ENCODE measurements at places on chromosomes 1 and 21.

DNA sequence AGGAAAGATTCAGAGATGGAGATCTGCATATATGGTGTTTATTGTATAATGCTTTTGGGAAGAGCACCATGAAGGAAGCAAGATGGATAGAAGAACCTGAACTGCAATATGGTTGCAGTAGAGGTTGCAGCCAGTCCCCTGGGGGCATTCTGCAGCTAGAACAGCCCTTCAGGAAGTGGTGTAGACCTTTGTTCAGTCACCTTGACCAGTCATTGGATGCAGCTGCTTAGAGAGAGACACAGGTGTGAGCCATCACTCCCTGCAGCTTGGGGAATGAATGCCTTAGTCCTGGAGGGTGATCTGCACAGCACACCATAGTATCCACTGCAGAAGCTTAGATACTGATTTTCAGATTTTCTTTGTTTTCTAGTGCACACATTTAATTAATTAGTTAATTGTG, 42.3 kb downstream of the NEK7 start:
- DNase-seq: no peak

DNA sequence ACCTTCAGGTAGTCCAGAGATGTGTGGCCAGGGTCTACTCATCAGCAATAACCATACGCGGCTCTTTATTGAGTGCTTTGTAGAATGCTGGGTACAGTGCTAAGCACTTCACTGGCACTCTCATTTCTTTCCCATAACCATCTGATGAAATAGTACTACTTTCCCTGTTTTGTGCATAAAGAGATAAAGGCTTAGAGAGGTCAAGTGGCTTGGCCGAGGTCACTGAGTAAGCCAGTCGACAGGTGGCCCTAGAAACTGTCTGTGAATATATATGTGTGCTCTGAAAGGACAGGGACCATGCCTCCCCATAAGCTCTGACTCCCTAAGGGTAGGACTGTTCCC, 52.8 kb downstream of the NENF start:
- DNase-seq: no peak

DNA sequence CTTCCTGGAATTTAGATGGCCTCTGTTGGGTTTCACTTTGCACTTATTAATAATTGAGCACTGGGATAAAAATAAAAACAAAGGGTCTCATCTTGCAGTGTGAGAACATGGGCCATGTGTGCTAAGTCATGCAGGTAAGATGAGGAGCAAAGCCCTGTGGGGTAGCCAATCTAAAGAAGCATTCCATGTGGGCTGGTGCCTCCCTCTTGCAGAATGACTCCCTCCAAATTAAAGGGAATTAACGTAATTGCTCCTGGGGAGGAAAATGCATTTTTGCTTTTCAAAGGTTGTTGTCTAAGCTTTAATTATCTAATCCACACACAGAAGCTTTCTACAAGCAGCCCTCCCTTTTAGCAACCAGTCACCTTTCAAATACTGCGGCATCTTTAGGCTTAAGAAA, 69.8 kb downstream of the CDC14A start:
- no peak for DNase-seq

DNA sequence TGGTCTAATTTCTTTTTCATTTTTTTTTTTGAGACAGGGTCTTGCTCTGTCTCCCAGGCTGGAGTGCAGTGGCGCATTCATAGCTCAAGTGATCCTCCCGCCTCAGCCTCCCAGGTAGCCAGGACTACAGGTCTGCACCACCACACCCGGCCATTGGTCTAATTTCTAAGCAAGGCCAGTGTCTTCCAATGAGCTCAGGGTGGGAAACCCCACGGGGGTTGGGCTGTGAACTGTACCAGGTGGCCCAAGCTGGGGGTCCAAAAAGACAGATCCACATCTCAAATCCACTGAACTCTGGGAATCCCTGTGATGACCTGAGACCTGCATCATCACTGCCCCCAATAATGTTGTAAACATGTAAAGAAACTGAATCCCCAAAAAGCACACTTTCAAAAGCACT, 79.5 kb downstream of the BCAR3 start:
- no peak for DNase-seq

GRCh38 chr1:156388174-156389137, 19.4 kb downstream of the RHBG start:
- DNase-seq: no peak

GRCh38 chr1:110007046-110007830, 22.7 kb downstream of the AHCYL1 start:
- no peak for DNase-seq

- DNase-seq: no peak
Observed at GRCh38 chr1:69987881-69988280, 217.5 kb downstream of the LRRC40 start.

- DNase-seq: no peak
Observed at GRCh38 chr21:45280969-45281368, 6.7 kb downstream of the POFUT2 start.

- DNase-seq: no peak
Observed at GRCh38 chr1:34929853-34930701, 627 bp upstream of the DLGAP3 start.

DNA sequence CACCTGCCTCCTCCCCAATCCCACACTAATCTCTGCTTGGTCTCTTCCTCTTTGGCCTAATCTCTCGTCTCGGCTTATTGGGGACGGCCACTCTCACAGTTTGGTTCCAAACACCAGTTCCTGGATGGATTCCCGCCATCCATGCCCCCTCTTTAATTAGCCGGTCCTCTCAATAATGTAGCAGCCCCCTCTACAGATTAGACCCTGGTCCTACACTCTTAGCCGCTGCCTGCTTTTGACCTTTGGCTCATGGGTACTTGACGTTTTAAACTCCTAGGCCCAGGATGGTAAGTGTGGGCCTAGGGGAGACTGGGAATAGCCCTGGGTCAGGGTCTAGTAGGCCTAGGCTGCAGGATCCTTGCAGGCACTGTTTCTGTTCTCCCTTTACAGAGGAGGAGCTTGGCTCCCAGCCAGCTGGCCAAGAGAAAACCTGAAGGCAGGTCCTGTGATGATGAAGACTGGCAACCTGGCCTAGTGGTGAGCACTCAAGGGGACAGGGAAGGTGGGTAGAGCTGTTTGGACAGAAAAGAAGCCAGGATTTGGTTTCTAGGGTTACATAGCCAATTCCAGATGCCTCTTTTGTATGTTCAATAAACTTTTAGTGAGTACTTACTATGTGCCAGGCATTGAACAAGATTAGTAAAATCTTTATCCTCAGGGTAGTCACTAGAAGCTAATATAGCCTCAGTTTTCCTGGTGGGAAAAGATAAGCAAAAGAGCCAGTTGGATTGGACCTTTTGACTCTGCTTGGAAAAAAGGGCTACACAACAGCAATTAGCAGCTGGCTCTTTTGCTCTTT, 758 bp downstream of the RAD54L start:
- DNase-seq: peak; percentile 69

GRCh38 chr1:177383715-177384114, 213.0 kb downstream of the BRINP2 start:
- no peak for DNase-seq

DNA sequence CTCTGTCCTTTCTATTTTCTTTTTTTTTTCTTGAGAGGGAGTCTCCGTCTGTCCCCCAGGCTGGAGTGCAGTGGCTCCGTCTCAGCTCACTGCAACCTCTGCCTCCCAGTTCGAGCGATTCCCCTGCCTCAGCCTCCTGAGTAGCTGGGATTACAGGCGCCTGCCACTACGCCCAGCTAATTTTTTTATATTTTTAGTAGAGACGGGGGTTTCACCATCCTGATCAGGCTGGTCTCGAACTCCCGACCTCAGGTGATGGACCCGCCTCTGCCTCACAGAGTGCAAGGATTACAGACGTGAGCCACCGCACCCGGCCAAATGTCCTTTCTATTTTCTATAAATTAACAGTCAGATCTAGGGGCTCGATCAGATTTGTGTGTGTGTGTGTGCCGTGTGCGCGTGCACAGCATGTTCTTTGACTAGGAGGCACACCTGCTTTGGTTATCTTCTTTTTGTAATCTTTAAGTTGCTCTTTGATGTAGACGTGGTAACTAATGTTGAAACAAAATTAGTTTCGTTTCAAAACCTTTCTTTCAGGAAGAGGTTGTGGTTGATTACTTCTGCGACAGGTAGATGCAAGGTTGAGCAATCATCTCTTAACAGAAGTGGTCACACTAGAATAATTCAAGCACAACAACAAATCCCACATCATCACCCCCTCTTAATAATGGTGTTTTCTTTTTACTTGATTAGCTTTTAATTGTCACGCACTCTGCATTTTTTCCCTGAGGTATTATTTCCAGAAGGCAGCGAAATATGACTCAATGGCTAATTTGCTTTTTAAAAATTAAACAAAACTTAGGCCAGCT, 779 bp upstream of the DEGS1 start:
- DNase-seq: peak; percentile 67
